ENCODE measurements at places on chromosomes 6 and 20.

DNA sequence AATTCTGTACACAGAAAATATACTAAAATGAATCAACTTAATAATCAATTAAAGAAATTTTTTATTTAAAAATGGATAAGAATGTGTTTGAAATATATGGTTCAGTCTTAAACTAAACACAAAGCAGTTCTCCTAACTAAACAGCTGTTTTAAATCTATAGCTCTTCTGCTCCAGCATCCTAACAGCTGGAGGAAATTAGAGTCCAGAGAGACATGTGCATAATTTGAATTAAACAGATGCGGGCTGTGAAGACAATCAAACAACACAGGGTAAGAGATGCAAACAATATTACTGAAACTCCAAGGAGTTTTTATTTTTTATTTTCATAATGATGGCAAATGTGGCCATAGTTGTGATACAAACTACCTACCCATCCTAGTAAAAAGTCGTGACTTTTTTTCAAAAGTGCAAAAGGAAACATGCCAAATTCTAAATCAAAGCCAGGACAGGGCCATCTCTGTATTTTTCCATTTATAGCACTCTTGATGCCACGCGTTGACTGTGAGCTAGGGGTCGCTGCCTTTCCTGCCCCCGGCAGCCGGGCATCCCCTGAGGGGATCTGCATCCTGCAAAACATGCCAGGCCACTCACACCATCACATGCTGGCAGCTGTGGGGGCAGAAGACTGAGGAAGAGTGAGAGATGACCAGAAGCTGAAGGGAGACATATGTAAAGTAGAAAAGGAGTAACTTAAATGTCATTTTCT, 310.6 kb downstream of the PRKN start:
- no peak for DNase-seq

DNA sequence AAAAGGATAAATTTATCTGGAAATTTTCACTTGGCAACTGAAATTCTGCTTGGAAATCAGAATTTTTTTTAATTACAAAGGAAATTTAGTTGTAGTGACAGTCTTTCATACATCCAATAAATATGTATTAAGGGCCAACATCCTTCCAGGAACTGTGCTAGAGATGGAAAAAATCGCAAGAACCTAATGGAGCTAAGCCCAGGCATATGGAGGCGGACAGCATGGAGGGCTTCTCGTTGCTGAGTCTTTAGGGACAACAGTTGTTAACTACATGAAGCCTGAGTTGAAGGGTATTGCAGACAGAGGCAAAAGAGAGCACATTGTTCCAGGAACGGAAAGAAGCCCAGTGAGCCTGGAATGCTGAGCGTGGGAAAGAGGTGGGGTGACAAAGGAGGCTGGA, 208.9 kb downstream of the IBTK start:
- no peak for DNase-seq

DNA sequence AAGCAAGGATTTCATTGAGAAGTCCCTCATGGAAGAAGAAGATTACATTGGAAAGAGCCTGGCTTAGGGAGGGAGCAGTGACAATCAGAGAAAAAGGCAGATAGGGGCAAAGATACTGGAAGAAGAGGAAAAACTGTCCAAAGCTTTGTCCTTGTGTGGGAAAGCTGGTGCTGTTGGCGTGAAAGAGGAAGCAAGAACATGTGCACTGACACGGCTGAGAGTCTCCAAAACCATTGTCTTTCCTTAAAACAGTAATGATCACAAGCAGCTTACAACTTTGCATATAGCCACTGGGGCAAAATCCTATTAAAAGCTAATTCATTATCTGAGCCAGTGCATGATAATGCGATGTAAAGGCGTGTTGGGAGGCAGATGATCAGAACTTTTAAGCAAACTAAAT, 85.1 kb upstream of the ESR1 start:
- no peak for DNase-seq

- no peak for DNase-seq
These were observed 150.3 kb upstream of the SASH1 start for GRCh38 chr6:148192310-148192709.

- no peak for DNase-seq
These were observed 71.6 kb downstream of the GJA1 start for GRCh38 chr6:121506761-121507754.

DNA sequence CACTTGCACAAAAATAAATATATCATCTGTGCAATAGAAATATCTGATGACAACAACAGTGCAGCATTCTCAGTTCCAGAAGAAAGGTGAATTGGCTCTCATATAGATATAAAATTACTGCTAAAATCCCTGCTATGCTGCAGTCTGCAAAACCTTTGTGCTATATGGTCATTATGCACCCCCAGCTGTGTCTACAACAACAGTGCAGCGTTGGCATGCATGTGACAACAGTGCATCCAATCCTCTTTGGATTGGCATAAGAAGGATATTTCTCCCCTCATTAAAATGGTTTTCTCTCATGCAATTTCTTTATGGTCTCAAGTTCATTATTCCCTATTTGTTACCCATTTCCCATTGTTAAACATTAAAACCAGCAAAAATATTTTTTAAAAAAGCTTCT, 23.1 kb downstream of the OR2B6 start:
- no peak for DNase-seq

GRCh38 chr6:144350528-144350880, 65.4 kb downstream of the UTRN start:
- no peak for DNase-seq

- DNase-seq: no peak
These were observed 77.4 kb upstream of the ELOVL5 start for GRCh38 chr6:53426117-53426516.
